GDM1 (cell line): ENCODE measurements at places on chromosomes 7 and 10.

DNA sequence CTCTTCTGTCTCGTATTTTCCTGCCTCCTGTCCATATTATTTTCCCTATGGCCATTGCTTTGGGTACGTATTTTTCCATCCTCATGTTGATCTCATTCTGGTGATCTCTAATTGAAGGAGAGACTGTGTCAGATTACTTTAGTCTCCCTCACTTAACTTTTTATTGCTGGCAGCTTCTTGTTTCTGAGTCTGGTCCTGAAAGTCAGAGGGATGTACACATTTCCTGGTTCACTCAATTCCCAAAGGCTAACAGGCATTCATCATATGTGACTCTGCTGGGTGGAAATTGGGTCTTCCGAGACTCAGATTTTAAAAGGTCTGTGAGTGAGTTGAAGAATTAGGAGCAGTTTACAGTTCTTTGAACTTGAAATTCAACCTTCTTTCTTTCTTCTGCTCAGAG is 10.9 kb downstream of the UMAD1 start:
- no peak for DNase-seq

DNA sequence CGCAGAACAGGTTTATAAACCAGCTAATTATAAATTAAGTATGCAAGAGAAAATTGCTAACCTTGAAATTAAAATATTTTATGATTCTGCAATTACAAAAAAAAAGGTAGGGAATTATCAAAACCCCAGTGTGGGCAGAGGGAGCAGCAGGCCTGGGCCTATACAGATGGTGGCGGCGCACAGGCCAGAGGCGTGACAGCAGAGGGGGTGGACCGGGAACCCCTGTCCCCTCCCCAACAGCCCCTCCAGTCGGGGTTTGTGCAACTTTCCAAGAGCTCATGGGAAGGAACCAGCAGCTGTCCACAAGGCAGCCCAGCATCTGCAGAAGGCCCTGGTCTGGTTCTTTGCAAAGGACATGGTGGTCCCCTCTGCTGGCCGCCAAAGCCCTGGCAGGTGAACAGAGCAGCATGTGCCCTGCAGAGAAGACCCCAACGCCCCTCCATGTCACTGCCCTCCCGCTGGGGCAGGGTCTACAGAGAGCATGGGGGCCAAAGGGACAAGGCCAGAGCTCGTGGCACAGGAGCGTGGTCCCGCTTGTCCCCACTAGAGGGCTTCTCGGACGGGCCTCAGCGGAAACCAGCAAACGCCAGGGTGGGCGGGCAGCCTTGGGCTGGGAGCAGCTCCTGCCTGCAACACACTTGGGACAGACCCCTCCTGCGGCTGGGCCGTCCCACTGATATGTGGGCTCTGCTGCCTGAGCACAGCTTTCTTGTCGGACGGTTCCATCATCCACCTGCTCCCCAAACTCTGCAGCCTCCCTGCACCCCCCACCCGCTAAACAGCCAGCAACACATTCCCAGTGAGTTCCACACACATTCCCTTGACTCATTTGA is 75.1 kb downstream of the EBF3 start:
- peak; percentile 1 for DNase-seq

GRCh38 chr10:88989824-88990383 is 694 bp upstream of the FAS start:
- no peak for DNase-seq

GRCh38 chr7:9030976-9031375 is 597.6 kb downstream of the NXPH1 start:
- DNase-seq = no peak

GRCh38 chr7:137130751-137131158 is 212.8 kb downstream of the PTN start:
- no peak for DNase-seq

- DNase-seq = no peak
Measured at GRCh38 chr10:86284355-86285105, 82.1 kb downstream of the GRID1 start.

GRCh38 chr10:102796407-102797176 is 40.6 kb downstream of the CYP17A1 start:
- DNase-seq = no peak

- DNase-seq = no peak
Measured at GRCh38 chr10:84654671-84655070, 326.3 kb downstream of the CCSER2 start.

- DNase-seq = no peak
Measured at GRCh38 chr7:127968547-127968946, 62.7 kb downstream of the LRRC4 start.

DNA sequence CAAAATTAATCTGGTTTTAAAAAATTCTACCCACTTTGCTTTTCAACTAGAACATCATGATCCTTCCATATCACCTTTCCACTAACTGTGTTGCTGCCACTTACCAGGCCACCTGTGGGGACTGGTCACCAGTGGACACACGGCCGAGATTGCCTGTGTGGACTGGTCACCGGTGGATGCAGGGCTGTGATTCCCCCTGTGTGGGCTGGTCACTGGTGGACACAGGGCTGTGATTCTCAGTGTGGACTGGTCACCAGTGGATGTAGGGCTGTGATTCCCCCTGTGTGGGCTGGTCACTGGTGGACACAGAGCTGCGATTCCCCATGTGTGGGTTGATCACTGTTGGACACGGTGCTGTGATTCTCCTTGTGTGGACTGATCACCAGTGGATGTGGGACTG is 27.0 kb downstream of the UPP1 start:
- no peak for DNase-seq

DNA sequence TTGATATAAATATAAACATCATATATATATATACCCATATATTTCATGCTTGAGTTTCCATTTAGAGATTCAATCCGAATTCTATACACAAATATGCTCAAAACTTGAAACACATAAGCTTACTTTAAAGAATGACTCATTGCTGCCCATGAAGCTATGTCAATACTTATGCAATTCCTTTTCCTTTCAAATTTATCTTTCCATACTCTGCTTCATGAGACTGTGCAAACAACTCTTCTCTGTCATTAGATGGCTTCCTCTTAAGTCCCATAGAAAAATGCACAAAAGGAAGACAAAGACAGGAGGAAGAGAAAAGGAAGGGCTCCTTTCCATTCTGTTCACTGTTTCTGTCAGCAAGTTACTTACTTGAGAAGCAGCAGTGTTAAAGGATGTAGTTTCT is 895.7 kb upstream of the SORCS1 start:
- no peak for DNase-seq

DNA sequence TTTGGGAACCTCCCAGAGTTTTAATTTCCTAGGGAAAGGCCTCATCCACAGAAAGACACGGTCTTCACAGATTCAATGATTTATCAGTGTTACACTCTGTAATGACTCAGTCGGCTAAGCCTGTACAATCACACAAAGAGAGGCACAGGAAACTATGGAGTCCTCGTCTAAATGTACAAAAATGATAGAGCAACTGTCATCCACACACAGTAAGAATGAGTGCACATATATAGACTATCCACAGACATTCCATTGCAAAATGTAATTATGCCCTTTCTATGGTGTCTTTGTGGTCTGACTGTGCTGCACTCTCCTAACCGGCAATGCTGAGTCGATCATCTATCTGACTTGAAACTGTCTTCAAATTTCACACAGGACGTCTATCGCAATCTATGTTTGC is 3.5 kb upstream of the NAMPT start:
- no peak for DNase-seq

GRCh38 chr7:52569151-52569550 is 466.3 kb upstream of the POM121L12 start:
- DNase-seq = no peak

GRCh38 chr7:95725205-95725604 is 47.1 kb upstream of the DYNC1I1 start:
- no peak for DNase-seq

DNA sequence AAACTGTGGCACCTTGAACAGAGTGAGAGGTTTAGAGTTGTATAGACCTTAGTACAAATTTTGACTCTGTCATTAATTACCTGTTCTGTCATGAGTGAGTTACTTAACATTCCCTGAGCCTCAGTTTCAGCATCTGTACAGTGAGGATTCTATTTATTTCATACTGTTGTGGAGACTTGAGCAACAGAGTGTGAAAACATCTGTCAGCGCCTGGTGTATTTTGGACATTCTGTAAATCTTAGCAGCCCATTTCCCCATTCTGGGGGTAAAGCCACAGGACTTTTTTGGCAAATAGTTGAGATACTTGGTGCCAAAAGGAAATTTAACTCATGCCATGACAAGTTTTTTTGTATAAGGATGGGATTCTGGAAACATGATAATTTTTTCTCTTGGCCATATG is 94.8 kb downstream of the AUTS2 start:
- no peak for DNase-seq

GRCh38 chr7:120723465-120724385 is 134.2 kb downstream of the TSPAN12 start:
- DNase-seq = no peak

DNA sequence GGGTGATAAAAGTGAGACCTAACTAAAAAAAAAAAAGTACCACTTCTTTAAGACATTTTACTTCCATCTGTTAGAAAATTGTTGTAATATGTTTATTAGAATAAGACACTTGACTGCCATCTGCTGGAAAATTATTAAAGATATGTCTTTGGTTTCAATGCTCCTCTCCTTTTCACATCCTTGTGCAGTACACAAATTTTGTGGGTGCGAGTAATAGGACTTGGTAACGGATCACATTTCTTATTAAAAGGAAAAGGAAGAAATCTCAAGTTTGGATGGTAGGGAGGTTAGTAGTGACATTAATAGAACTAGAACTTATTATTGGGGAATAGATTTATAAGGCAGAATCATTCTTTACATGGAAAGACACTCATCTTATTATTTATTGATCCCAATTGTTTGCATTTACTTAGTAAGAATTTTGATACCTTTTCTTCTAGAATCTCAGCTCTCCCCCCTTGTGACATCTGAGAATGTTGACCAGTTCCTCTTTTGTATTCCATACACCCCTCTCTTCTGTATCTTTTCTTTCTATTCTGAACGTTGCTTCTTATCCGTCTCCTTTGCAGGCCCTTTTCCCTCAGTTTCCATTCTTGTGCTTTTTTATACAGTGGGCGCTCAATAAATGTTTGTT is 43.0 kb upstream of the RPA3 start:
- DNase-seq = no peak

DNA sequence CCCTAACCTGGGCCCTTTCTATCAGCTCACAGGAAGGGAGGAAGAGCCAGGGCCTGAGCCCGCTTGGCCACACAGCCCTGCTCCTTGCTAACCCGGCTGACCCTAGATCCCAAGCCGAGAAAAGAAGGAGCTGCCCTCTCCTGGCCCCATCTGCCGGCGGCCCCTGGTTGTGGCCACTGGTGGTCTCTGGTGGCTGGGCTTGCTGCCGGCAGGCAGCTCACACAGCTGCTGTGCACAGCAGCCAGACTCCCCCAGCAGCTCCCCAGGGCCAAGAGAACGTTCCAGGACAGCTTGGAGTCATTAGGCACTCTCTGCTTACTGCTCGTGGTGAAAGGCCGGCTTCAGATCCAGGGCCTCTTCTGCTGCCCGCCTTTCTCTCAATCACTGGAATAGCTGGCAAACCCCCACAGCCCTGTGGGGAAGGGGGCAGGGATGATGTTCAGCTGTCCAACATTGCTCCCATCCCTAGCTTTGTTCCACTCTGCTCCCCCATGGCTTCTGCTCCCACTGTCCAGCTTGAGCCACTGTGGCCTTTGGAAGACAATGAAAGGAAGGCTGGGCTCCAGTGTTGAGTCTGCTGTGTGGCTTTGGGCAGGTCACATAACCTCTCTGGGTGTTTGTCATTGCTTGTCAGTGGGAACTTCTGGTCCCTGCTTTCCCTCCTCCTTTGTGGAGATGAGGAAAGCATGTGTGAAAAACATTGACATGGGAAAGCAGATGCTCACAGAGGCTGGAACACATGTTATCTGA is 35.4 kb upstream of the COL13A1 start:
- no peak for DNase-seq

- no peak for DNase-seq
Measured at GRCh38 chr7:68800316-68800715, 798.0 kb upstream of the AUTS2 start.

DNA sequence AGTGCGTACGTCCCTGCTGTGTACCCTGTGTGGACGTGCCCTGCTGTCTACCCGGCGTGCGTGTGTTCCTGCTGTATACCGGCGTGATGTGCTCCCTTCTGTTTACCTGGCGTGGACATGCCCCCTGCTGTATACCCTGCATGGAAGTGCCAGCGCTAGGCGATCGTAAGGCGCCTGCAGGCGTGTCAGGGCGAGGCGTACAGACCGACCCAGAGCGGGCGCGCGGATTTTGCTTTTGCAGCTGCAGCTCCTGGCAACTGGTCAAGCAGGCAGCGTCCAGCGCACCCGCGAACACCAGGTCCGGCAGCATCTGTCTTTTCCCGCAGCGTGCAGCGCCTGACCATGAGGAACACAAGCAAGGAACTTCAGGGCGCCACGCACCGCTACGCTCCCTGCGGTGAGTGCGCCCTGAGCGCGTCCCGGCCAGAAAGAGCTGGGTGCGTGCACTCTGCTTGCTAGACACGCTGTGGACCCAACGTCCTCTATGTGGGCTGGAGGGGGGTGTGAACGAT is 680 bp downstream of the C7orf57 start:
- no peak for DNase-seq

- no peak for DNase-seq
Measured at GRCh38 chr10:126504761-126505112, 116.5 kb upstream of the ADAM12 start.

GRCh38 chr7:94095316-94096009 is 91.3 kb upstream of the BET1 start:
- DNase-seq = no peak

DNA sequence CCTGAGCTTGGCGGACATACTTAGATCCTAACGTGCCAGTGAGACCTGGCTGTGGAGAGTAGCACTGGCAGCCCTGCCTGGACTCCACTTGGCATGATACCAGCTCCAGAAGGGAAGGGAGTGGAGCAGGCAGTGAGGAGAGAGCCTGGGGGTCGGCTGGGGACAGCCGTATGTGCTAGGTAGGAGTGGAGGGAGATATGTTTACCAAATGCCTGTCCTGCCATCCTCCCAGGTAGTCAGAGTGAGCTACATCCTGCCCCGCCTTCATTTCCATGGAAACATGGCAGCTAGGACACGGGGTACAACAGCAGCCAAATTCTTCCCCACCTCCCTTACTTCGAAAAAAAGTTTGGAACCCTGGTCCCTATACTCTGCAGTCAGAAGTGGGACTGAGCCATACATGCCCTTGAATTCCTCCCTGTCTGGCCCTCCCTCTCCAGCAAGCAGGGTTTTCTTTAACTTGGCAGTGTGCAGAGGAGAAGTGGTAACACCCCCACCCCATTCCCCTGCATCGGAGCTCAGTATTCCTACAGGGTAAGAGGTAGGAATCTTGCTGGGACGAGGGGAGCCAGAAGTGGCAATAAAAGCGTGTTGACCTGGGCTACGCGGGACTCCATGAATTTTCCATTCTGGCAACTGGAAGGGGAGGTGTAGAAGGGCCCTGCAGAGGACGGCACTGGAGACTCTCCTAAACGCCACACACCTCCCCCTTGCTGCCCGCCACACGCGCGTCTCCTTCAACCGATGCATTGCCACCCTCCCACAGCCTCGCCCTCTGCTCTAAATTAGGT is 20.0 kb upstream of the SMO start:
- no peak for DNase-seq

- no peak for DNase-seq
Measured at GRCh38 chr10:106296750-106297392, 867.6 kb downstream of the SORCS1 start.
